ENCODE measurements at places on chromosomes 4 and X. TPM values are rescaled to one million over a fixed set of nuclear protein-coding genes. Genes with fewer than 3 reads are reported as not detected.

RGN gene
- total RNA-seq = 4.7 TPM

DNA sequence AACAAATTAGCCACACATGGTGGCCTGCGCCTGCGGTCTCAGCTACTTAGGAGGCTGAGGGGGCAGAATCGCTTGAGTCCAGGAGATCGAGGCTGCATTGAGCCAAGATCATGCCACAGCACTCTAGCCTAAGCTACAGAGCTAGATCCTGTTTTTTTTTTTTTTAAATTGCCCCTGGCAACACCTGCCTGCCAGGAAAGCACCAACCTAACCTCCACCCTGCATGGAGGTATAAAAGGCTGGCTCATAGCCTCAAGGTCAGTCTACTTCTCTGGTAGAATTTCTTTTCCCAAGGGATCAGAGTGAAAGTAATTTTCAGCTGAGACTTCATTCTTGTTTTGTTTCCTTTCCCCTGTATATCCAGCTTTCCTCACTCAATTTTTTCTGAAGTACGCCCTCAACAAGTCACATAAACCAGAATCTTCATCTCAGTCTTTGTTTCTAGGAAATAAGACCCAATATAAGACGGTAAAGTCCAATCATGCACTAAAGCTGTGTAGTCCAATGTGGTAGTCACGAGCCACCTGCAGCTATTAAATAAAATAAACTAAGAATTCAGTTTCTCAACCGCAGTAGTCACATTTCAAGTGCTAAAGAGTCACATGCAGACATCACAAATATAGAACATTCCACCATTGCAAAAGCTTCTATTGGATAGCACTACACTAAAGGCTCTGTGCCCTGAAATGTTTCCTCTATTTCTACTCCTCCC is 113.3 kb downstream of the HPGD start:
- DNase-seq = no peak

GRCh38 chrX:23828881-23829280 is 45.9 kb downstream of the SAT1 start:
- DNase-seq = no peak

GRCh38 chrX:68121835-68122234 is 311.5 kb downstream of the OPHN1 start:
- DNase-seq = no peak

- DNase-seq = no peak
These were observed 194.7 kb upstream of the TLL1 start for GRCh38 chr4:165678236-165678935.

- DNase-seq = no peak
These were observed 620.6 kb downstream of the BCOR start for GRCh38 chrX:39477031-39477761.

DNA sequence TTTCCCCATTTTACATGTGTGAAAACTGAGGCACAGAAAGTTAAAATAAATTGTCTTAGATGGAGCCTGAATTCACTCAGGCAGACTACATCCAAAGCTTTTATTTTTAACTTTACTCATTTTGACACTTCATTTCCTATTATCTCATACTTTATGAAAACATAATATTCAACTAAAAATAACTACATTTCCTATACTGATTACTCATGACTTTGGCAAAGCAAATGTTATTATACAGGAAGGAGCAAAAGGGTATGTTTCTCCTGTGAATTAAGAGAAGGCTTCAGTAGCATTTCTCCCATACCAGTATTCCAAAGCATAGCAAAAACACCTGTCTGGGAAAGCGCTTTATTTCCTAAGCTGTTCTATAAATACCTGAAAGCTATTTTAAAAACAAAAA is 178.6 kb downstream of the ADAMTS3 start:
- no peak for DNase-seq

LANCL3 gene
- 2.5 TPM for total RNA-seq

DNA sequence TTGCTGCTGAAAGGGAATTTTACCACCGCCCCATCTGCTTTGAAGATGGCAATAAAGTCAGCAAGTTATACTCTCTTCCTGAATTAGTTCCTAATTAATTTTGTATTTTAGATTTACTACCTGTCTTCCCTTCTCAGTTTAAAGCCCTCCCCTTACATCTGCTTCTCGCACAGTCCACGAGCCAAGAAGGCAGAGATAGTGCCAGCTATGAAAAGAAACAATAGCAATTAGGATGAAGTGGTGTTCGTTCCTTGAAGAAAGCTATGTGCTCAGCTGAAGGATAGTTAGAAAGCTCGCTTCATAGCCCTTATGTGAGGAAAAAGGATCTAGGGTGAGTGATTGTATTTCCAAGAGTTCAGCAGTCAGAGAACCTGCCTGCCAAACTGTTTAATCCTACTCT is 1678.8 kb upstream of the TENM3 start:
- DNase-seq = no peak

VCX gene
- not detected for total RNA-seq
